Fibroblast of the conjunctiva (primary cell): ENCODE measurements at places on chromosomes 11 and 22.

- no peak for DNase-seq
Observed at GRCh38 chr11:121291896-121292494, 576 bp upstream of the SC5D start.

GRCh38 chr11:10970926-10971325, 113.1 kb upstream of the ZBED5 start:
- no peak for DNase-seq

DNA sequence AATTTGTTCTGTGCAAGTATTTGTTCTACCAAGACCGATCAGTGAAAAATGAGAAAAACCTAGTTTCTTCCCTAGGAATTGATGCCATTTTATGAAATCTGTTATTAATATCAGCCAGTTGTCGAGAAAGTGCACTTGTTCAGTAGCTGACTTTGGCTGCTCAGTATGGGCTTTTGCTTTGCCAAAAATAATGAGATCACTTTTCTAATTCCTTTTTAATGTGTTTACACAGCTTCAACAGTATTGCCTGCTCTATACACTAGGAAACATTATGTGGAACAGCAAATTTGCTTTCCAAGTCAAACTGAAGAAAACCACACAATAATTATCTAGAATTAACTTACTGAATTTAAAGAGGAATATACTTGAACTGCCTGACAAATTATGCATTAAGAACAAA, 34.4 kb downstream of the SCUBE2 start:
- peak; percentile 4 for DNase-seq

DNA sequence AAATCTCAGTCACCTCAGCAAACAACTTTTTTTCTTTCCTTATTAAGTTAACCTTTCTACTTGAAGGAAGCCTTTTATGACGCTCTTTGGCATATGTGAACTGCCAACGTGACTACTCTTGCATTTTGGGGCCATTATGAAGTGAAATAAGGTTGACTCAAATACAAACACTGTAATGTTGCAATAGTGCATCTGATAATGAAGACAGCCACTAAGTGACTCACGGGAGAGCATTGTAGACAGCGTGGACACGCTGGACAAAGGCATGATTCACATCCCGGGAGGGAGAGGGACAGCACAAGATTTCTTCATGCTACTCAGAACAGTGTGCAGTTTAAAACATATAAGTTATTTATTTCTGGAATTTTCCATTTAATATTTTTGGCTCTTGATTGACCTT, 560.8 kb downstream of the ETS1 start:
- DNase-seq: peak; percentile 58

GRCh38 chr11:62046568-62047100, 77.2 kb upstream of the INCENP start:
- DNase-seq: no peak

DNA sequence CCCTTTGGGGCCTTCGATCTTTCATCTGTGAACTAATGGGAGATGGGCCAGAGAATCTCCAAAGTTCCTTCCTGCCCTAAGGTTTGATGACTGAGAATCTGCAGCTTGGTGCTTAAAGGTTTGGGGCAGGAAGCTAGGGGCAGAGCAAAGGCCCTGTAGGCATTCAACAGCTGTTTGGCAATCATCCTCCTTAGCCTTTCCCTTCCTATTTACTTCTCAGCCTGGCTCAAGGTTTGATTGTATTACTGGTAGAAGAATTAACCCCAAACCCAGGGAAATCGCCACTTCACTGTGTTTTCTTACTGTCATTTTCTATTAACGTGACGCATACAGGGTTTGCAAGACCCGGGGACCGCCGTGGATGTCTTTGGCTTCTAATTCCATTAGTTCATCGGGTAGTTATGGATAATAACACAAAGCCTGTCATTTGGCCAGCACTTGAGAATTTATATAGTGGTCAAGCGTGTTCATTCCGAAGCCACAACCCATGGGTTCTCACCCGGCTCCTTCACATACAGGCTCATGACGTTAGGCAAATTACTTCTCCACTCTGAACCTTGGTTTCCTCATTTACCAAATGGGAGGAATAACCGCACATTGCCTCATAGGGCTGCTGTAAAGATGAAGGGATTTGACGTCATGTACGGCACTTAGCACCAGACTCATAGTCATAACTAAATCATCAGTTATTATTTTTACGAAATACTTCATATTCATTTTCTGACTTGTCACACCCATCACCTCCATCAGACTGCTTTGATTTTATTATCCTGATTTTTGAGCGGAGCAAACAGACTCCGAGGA, 158.1 kb downstream of the FBXO7 start:
- no peak for DNase-seq

- DNase-seq: peak; percentile 20
Observed at GRCh38 chr11:62124186-62125113, 639 bp downstream of the INCENP start.

- DNase-seq: peak; percentile 6
Observed at GRCh38 chr11:119518746-119519730, 96.1 kb upstream of the THY1 start.

DNA sequence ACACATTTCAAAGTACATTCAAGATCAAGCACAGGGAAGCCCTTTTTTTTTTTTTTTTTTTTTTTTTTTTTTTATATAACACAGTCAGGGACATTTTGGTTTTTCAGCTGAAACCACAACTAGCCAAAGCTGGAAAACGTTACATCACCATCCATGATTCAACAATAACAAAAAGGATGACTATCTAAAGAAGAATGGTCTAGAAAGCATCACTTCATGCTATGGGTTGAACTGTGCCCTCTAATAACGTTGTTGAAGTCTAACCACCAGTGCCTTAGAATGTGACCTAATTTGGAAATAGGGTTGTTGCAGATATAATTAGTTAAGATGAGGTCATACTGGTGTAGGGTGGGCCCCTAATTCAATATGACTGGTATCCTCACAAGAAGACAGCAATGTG, 46.6 kb downstream of the MTMR2 start:
- DNase-seq: peak; percentile 93

GRCh38 chr11:85918910-85919794, 64.0 kb downstream of the CCDC83 start:
- DNase-seq: no peak

DNA sequence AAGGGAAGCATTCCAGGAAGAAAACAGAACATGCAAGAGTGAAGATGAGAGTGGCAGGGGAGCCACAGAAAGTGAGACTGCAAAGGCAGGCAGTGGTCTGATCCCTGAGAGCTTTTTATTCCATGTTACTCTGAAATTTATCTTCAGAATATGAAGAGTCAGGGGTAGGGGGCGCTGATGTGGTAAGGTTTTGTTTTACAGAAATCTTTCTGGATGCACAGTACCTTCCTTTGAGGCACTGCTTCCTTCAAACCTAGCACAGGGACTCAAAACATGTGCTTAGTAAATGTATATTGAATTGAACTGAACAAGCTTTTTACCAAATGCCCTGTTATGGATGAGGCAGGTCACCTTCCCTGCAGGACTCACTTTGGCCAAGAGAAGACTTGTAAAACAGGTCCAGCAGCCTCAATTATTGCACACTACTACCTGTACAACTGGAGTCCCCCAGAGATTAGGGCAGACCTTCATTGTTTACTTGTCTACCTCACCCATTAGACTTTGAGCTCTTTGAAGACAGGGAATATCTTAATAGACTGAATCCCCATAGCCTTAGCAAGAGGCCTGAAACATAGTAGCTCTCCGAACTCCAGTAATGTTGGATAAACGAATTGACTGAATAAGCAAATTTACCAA, 2.2 kb downstream of the PAK1 start:
- DNase-seq: no peak

DNA sequence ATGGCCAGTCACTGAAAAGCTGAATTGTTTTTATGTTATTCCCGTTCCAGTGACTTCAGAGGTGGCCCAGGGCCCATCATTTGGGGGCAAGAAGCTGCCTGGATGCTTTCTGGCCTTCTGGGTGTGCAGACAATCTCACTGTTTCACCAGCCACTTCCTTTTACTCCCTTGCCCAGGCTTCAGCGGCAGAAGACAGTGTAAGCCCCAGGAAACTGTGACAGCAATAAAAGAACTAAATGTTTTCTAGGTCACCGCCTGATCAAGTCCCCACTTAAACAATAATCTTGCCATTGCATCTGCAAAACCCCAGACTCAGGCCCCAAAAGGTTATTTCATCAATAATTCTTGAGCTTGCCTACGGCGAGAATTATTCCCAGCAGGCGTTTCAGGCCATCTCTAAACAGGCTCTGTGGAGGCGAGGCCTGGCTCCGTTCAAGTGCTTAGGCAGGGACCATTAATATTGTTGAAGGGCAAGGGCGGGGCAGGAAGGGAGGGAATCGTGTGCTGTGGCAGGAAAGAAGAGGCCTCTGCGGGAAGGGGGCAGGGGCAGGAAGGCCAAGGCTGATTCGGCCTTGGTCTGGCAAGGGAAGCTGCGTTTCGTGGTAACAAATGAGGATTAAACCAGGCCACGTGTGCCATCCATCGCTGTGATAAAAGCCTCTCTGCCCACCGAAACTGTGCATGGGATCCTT, 252.3 kb downstream of the KIRREL3 start:
- no peak for DNase-seq
